ENCODE measurements at places on chromosomes 11 and 22.

DNA sequence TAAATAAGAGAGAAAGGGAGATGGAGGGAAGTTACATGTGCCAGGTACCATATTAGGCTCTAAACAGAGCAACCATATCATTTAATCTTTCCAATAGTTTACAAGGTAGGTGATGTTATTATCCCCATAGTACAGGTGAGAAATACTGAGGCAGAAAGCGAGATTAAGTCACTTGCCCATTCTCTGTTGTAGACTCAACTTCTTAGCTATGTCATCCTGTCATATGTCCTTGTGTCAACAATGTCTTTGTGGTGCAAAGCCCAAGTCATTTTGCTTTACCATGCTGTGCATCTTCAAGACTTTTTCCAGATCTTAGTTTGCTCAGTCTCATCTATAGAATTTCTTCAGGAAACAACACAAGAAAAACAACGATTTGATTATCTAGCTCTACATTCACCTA, 205.0 kb upstream of the E2F8 start:
- no peak for DNase-seq

GRCh38 chr11:128916681-128917080, 25.5 kb downstream of the KCNJ5 start:
- no peak for DNase-seq

- peak; percentile 63 for DNase-seq
Measured at GRCh38 chr11:72812967-72813739, 1.1 kb upstream of the ATG16L2 start.

GRCh38 chr11:119100246-119100970, 1.2 kb downstream of the DPAGT1 start:
- no peak for DNase-seq

- DNase-seq: no peak
Measured at GRCh38 chr11:123690485-123690884, 36.1 kb upstream of the SCN3B start.

GRCh38 chr11:114233755-114234154, 62.4 kb upstream of the NNMT start:
- DNase-seq: no peak

- DNase-seq: no peak
Measured at GRCh38 chr11:6210274-6210955, 5.1 kb downstream of the C11orf42 start.

DNA sequence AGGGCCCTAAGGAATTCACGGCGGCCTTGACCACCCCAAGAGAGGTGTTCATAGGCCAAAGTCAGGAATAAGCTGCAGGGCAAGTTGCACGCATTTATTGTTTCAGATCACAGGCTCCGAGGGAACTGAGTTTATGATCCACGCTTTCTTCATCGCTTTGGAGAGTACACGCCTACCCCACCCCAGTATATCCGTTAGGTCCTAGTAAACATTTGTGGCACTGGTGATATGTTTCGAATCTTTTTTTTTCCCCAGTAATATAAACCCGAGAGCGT, 805 bp downstream of the GANAB start:
- no peak for DNase-seq

GRCh38 chr11:105829084-105829483, 193.0 kb downstream of the MSANTD4 start:
- DNase-seq: no peak

DNA sequence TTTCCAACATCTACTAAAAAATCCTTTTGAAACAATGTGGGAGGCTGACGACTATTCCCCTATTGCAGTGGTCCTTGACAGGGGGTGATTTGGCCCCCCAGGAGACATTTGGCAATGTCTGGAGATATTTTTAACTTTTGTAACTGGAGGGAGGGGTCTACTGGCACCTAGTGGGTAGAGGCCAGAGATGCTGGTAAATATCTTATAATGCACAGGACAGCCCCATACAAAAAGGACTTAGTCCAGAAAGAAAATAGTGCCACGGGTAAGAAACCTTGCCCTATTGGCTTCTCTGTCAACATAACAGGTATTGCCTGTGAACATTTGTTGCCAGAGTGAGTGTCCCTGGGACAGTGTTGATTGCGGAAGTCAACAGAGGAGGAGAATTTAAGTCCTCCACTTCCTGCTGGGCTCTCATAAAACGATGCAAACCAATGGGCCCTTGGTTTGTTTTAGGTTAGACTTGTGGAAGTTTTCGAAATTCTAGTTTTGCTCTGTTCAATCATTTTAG, 101.6 kb downstream of the MAML2 start:
- no peak for DNase-seq

- DNase-seq: no peak
Measured at GRCh38 chr11:20021212-20021611, 139.1 kb downstream of the DBX1 start.

DNA sequence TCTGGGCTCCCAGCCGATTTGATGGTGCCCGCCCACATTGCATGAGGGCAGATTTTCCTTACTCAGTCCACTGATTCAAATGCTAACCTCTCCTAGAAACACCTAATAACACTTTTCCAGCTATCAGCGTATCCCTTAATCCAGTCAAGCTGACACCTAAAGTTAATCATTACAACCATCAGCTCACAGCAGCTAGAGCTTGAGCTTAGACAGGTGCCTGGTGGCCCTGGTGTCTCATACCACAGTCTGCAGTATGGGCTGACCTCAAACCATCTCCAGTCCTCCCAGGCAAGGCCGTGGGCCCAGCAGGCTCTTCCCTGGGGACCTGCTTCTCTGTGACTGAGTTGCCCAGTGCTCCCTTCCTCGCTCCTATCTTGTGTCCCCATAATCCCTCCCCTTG, 174.4 kb upstream of the NECTIN1 start:
- no peak for DNase-seq

DNA sequence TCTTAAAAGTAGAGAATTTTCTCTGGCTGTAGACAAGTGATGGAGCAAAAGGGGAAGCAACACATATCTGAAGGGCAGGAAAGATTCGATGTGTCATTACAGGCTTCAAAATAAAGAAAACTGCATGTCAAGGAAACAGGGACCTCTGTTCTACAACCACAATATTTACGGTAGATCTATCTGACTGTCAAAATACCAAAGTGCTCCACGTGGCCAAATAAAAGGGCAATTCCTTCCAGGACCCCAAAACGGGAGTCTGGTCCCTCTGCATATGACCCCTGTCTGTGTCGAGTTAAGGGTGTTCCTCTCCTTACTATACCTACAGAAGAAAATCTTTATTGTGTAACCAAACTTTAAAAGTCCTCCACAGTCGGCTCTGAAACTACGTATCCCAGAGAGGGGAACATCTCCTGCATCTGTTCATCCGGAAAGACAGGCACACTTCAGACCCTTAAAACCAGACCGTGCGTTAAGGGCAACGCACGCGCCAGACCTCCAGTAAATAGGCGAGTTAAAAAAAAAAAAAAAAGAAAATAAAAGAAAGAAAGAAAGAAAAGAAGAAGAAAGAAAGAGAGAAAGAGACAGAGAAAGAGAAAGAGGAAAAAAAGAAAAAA, 756 bp downstream of the CLNS1A start:
- no peak for DNase-seq

- peak; percentile 63 for DNase-seq
Measured at GRCh38 chr22:39520226-39521105, at the start of gene ATF4. ATF4 (plus strand) TSS chr22:39520562; CDS start chr22:39521446, 884 bp downstream.

DNA sequence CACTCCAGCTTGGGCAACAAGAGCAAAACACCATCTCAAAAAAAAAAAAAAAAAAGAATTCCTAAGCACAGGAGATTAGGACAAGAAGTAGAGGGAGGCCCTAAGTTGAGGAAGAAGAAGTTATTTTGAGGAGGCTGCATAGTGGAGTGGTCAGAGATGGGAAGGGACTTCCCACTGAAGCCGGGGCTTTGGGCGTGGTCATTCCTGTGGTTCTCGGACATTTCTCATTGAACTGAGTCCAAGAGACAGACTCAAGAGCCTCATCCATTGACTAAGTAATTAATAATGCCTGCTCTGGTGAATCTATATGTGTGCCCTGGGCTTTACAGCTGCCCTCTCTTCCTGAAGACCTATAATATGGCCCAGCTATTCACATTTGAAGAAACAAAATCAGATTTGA, 53.2 kb upstream of the FTH1 start:
- no peak for DNase-seq

- DNase-seq: no peak
Measured at GRCh38 chr11:27973851-27974536, 134.0 kb downstream of the KIF18A start.

GRCh38 chr22:28179392-28179791, 260.3 kb upstream of the PITPNB start:
- DNase-seq: no peak

DNA sequence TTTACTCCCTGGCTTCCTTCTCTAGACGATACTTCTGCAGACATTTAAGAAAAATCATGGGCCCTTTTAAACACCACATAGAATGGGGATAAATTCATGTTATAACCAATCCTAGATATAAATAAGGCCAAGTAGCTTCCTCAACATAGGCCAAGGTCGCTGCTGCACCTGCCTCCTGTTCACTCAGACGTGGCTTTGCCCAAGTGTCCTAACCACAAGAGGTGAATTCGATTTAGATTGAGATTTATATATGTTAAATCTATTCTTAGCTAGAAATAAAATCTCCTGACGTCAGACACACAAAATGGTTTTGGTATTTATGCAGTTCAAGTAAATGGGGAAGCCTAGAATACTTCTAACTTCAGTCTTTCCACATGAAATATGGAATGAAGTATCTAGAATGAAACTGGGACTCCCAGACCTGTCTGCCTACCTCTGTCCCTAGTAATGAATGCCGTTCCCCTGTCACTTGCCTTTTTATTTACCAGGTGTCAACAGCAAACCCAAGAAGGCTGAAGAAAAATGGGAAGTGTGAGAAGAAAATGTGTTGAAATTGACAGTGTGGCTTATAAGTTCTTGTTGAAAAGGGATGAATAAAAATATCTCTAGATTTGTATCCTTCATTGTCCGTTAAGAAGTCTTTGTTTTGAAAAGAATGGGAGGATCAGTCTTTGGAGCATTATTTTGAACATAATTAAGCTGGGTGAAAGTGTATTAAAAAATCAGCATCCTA, 131.8 kb downstream of the HIPK3 start:
- DNase-seq: no peak

DNA sequence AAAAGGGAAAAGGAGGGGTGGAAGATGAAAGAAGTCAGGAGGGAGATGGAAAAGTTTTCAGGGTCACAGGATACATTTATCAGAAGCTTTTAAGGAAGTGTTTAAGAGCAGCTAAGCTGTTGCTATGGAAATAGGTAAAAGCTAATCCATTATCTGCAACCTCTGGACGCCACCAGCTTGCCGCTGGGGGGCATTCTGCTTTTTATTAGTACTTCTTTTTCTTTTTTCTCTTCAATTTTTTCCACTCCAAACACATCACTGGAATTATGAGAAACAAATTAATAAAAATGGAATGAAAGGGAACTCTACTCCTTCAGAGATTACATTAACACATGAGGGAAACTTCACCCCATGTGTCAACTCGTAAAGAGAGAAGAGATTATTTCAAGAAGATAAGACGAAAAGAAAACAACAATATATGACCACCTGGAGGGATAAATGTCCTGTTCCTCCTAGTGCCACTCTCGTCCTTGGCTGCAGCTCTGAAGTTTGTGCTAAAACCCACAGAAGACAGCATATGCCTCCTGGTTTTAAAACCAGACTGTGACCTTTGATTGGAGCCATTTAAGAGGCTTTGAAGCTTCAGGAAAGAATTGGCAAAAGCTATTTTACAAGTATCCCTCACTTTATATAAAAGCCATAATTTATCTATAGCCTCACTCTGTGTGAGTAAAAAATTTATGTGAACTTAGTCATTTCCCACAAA, 972.8 kb downstream of the OPCML start:
- no peak for DNase-seq

GRCh38 chr11:100972046-100972445, 157.6 kb downstream of the PGR start:
- no peak for DNase-seq

DNA sequence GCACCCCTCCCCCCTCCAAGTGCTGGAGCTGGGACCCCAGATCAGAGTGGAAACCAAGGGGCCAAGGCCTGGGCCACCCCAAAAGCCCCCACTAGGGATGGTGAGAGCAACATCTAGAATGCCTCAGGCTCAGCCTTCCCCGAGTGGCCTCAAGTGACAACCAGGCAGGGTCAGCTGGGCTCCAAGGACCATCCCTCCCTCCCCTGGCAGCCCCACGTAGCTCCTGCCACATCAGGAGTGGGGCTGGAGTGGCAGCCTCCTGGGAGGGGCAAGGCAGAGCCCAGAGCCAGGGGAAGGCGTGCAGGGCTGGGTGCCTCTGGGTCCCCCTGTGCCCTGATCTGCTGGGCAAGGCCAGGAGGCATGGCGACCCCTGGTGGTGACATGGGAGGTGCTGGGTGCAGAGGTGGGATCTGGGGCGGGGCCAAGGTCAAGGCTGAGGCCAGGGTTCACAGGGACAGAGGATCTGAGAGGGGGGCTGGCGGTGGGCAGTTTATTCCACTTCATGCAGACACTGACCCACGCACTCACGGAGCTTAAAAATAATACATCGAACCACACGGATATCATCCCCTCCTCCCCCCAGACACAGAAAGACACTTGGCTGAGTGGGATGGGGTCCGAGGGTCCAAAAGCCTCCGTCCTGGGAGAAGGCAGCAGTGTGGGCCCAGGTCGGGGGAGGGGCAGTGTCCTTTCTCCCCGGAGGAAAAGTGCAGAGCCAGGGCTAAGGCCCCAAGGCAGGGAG, 15.8 kb upstream of the EHD1 start:
- DNase-seq: peak; percentile 82

- no peak for DNase-seq
Measured at GRCh38 chr11:4763096-4763495, 6.6 kb downstream of the OR51F1 start.

DNA sequence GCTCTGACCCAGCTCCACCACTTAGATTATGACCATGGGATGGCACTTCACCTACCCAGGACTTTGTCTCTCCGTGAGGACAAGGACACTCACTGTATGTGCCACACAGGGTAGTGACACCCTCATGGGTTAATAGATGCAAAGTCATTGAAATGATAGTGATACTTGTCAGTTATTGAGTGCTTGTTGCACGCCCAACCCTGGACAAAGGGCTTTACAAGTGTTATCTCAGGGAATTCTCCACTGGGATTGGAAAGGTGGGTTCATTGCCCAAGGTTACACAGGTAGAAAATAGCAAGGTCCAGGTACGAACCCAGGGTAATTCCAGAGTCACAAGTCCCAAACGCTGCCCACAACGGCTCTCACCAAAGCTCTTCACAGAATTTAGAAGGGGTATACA, 158.2 kb downstream of the TRIM29 start:
- DNase-seq: no peak

DNA sequence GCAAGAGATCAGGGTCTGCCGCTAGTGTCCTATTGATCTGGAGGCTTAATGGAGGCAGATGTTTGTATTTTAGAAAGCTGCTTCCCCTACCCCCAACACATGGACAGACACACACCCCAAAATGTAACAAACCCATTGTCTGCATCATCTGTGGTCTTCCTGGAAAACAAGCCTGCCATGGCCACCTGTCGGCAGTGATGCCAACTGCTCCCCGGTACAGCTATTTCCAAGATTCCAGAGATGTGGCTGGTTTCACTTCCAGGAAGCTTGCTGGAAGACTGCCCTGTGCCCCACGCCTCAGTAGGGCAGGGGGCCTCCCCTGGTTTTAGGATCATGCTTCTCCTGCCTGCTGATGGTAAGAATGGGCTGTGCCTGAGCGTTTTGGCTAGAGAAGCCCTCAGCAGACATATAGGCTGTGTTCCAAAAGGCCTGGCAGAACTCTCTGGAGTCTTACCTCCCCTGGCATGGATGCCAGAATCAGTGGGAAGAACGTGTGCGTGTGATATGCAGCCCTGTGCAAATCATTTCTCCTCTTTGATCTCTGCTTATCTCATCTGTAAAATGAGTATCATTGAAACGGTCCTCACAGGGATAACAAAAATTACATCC, 108.6 kb downstream of the FBXO7 start:
- no peak for DNase-seq
